ENCODE measurements at places on chromosomes 2 and 18. TPM values are rescaled to one million over a fixed set of nuclear protein-coding genes. Genes with fewer than 3 reads are reported as not detected.
A peak's percentile ranks its signal among the peaks of the same experiment; 100 is the strongest.

Gene IL1R2
- total RNA-seq: not detected

Gene KCNG2
- 0.37 TPM for total RNA-seq

Gene SLC1A4
- 3.6 TPM for total RNA-seq

DNA sequence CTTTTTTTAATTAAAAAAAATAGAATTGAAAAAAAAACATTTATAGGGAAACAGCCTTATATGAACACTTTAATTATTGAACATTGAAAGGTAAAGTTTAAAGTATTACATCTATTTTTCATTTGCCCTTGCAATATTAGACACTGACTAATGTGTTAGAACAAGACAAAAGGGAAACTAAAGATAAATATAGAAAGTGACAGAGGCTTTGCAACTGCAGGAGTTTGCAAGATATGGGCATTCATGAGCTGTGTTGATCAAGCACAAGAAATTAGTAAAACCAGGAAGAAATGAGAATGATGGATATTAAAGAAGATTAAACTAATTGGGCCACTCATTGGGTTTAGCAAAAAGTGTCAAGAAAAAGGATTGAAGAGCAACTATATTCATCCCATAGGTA, 1097.7 kb upstream of the CELF4 start:
- no peak for DNase-seq

DNA sequence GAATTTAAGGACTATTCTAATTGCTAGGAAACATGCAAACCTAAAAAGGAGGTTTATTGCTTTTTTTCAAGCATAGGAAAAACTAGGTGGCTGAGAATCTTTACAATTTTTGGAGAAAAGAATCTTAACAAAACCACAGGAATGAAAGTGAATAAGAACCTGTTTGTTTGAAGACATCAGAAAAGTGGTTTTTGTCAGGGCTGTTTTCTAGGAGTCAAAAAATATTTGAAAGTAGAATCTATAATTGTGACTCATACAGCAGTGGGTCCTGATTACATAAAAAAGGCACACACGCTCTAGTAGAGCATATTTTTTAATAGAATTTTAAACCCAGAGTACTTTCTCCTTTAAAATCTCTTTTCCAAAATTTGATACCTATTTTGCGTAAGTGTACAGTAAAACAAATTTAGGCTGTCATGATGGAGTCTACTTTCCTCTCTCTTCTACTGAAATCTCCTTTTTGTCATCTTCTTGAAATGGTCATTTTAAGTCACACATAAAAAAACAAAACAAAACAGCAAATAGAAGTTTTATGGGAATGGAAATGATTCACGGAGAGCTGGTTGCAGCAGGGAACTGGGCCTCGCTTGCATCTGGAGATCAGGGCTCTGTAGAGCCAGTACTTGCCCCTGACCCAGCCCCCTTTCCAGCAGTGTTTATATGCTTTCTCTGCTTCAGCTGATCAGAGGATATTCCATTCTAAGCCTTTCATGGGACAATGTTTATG, 59.1 kb upstream of the PELI1 start:
- DNase-seq: no peak

DNA sequence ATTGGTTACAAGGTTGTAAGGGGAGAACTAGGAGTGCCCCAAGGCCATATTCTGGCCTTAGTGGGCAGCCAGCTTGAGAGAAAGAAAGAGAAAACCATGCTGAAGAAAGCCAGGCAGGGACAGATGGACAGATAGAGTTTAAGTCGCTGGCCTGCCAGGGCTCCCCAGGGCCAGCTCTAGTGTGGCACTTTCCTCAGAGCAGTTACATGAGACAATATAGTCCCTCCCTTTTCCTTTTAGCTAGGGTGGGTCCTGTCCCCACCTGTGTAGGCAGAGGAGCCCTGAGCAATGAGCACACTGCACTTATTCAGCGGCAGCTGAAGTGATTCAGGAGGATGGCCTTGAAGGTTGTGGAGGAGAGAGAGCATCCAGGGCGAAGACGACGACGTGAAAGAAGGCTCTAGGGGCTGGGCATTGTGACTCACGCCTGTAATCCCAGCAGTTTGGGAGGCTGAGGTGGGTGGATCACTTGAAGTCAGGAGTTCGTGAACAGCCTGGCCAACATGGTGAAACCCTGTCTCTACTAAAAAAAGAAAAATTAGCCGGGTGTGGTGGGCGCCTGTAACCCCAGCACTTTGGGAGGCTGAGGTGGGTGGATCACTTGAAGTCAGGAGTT, 152.0 kb upstream of the SLC1A4 start:
- DNase-seq: no peak

DNA sequence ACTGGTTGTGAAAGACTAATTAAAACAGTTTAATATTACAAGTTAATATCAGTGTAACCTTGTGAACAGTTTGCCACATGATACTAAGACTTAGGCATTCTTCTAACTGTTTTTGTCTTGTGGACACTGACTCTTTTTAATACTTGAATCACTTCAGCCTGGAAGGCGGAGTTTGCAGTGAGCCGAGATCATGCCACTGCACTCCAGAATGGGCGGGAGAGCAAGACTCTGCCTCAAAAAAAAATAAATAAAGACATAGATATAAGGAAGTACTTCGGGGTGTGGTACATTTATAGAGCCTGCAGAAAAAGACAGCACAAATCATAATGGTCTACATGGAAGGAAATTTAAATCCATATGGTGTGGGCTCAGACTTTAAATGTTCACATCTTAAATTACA, 300.4 kb upstream of the NETO1 start:
- DNase-seq: no peak

Gene FSHR
- 0.29 TPM for total RNA-seq

Gene GLI2
- total RNA-seq: 4.1 TPM

- DNase-seq: peak; percentile 12
These were observed 148.7 kb downstream of the DYSF start for GRCh38 chr2:71602115-71602495.

DNA sequence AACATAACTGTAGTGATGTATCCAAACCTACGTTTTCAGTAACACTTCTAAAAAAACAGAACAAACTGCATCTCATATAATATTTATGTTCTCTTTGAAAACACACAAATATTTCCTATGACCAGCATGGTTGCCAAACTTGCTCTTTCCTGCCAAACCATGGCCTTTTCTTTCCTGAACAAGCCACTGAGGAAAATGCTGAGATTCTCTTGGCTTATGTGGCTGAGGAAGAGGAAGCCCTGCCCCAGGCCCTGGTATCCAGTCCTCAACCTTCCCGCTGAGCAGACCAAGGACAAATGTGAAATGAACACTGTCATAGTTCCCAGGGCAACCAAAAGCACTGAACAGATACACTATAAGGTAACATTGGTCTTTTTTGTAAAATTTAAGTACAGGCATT, 35.9 kb upstream of the NARS1 start:
- DNase-seq: no peak

DNA sequence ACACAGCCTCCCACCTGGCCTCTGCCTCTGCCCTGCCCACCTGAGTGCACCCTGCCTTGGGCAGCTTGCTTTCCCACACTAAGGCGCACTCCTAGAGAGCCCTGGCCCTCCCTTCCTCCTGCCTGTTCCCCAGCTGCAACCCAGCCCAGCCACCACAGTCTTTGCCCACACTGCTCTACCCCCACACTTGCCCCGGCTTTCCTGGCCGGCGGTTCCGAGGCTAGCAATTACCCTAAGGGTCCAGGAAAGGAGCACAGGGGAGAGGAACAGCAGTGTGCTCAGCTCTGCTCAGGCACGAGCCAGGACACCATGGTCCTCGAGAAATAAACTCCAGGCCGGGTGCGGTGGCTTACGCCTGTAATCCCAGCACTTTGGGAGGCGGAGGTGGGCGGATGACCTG, 237.8 kb upstream of the RAB6C start:
- DNase-seq: no peak

DNA sequence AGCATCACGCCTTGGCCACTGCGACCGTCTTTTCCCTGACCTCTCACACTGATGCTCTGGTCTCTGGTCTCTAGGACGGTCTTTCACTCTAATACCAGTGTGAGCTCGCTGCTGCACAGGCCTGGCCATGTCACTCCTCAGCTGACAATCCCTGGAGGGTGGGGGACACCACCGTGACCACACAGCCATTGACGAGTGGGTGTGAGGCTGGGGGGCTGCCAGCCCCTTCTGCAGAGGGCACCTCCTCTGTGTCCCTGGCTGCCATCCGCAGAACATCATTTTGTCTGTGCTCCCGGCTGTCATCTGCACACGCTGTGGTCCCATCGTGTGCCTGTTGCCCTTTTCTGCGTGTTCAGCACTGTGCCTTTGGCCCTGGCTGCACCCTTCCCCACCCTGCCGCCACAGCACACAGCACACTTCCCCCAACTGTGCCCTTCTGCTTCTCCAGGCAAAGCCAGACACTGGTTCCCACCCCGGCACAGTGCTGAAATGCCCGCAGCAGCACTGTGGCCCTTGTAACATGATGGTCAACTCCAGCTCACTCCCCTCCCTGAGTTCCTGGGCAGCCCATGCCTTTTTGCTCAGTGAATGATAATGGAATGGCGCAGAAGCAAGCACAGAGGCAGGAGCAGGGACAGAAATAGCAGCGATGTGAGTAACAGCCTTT, 30.4 kb upstream of the INHBB start:
- no peak for DNase-seq

- no peak for DNase-seq
These were observed 33.3 kb downstream of the CCDC85A start for GRCh38 chr2:56217106-56217505.

Gene GKN1
- total RNA-seq: not detected

DNA sequence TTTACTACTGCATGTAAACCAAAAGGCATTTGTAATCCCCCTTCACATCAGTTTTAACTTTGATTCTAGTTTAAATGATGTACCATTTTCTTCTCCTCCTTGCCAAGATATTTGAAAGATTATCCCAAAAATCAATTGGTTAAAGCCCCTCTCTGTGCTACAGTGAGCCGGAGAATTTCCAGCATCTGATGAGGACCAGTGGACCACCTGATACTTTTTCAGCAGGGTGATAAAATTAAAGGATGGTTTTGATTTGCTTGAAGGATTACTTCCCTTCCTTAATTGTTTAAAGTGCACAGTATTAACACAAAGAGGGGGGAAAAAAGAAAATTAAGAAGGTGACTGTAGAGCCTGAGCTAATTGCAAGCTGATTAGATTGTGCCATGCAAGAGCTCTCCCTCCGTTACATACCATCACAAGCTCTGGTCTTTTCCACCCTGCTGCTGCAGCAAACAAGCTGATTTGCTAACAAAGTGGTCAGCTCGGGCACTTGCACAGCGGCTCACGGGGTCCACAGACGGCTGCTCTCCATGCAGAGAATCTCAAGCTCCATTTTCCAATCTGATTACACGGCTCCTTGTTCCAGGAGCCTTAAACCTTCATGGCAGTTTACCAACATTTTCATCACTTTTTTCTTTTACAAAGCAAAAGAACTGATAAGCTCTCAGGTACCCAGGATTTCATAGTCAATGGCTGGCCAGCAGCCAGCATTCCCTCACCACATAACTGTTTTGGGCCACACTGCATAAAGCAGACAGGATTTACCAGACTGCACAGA, 22.1 kb downstream of the FIGN start:
- DNase-seq: no peak

- no peak for DNase-seq
These were observed 61.6 kb downstream of the DNMT3A start for GRCh38 chr2:25280051-25280687.

DNA sequence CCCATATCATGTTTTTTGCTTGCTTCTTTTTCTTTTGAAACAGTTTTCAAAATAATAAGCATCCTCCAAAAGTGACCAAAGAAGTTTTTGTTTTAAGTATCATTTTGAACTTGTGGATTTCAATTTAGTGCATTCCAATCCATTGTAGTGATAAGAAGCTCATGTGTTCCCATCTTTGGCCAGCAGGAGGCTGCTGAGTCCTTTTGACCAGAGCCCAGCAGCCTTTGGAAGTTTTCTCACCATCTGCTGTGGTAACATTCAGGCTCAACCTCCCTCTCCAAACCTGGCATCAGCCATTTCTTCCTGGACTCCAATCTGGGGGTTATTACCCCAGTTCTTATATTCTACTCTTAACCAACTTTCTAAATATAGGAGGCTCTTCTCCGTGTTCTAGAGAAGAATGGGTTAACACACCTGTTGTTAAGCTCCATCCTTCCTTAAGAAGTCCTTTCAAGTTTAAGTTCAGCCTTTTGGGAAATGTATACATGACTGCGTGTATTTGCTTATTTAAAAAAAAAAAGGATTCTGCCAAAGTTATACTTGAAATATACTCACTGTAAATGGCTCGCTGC, 39.0 kb upstream of the MAL start:
- no peak for DNase-seq

DNA sequence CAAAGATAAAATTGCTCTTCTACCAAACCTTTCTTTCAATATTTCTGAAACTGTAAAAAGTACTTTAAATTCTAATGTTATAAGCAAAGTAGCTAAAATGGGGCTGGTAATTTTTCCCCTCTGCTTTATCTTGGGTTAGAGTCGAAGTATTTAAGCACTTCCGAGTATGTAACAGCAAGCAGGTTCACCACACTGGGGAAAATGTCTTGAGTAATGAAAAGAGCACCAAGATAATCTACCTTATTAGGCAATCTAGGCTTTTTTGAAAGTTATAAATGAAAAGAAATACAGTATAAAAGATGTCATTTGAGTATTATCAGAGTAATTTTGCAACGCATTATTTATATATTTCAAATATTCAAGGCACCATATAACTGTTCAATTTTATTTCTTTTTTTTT, 687 bp upstream of the DSG3 start:
- no peak for DNase-seq
